ENCODE measurements at places on chromosomes 1 and 21. TPM values are rescaled to one million over a fixed set of nuclear protein-coding genes. Genes with fewer than 3 reads are reported as not detected.

GRCh38 chr1:166383137-166383536 is 216.3 kb upstream of the FAM78B start:
- no peak overlapping the region for H3K27ac ChIP-seq
- no peak overlapping the region for H3K4me3 ChIP-seq
- H3K4me1 ChIP-seq = no peaks in the 10 kb centered on the region
- DNase-seq = no peak
- no peaks in the 10 kb centered on the region for H3K36me3 ChIP-seq

GRCh38 chr1:14636897-14637632 is 38.6 kb downstream of the KAZN start:
- no peak overlapping the region for H3K27ac ChIP-seq
- no peak overlapping the region for H3K4me3 ChIP-seq
- no peak for DNase-seq
- H3K27me3 ChIP-seq = no peaks in the 10 kb centered on the region
- H3K4me1 ChIP-seq = no peaks in the 10 kb centered on the region

DNA sequence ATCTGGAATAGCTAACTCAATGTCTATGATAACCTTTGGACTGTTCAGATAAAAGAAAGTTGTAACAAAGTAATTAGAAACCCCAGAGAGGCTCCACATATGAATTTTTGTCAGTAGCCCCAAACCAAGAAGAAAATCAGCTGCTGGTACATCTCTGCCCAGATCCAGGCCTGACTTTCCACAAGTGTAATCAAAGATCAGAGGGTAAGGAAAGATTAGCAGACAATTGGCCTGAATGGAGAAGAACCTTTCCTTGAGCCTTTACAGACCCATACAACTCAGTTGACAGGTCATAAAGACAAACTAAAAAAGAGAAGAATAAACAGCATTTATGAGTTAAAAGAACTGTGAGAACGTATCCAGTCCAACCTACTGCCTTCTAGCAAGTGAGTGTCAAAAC is 366.7 kb upstream of the PKN2 start:
- H3K4me1 ChIP-seq = no peaks in the 10 kb centered on the region
- H3K36me3 ChIP-seq = no peaks in the 10 kb centered on the region
- DNase-seq = no peak
- no peak overlapping the region for H3K4me3 ChIP-seq

DNA sequence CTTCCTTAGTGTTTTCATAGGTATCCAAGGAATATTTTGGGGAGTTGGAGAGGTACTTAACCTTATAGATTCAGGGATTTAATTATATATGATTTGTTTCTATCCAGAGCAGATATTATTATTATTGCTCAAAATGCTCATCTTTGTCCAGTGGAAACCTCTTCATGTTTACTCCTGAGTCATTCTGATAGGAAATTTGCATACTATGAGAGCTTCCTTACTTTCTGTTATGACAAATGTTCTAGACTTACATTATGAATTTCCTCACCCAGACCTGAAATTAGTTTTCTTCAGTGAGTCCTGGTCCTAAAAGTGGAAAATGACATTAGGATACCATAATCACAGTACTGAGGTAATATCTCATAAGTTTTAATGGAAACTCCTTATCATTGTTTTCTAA is 57.5 kb upstream of the PLPPR5 start:
- no peak overlapping the region for H3K4me3 ChIP-seq
- H3K36me3 ChIP-seq = no peaks in the 10 kb centered on the region
- no peaks in the 10 kb centered on the region for H3K4me1 ChIP-seq
- no peak for DNase-seq
- no peaks in the 10 kb centered on the region for H3K27me3 ChIP-seq

- no peaks in the 10 kb centered on the region for H3K4me1 ChIP-seq
- H3K4me3 ChIP-seq = no peak overlapping the region
- H3K27me3 ChIP-seq = no peaks in the 10 kb centered on the region
- H3K36me3 ChIP-seq = no peaks in the 10 kb centered on the region
- DNase-seq = no peak
- H3K27ac ChIP-seq = no peak overlapping the region
Measured at GRCh38 chr1:31772669-31773248, 8.6 kb upstream of the ADGRB2 start.

GRCh38 chr1:18632783-18633421 is 2.3 kb downstream of the PAX7 start:
- DNase-seq = no peak
- H3K4me3 ChIP-seq = no peak overlapping the region
- no peaks in the 10 kb centered on the region for H3K36me3 ChIP-seq
- H3K27me3 ChIP-seq = no peaks in the 10 kb centered on the region

DNA sequence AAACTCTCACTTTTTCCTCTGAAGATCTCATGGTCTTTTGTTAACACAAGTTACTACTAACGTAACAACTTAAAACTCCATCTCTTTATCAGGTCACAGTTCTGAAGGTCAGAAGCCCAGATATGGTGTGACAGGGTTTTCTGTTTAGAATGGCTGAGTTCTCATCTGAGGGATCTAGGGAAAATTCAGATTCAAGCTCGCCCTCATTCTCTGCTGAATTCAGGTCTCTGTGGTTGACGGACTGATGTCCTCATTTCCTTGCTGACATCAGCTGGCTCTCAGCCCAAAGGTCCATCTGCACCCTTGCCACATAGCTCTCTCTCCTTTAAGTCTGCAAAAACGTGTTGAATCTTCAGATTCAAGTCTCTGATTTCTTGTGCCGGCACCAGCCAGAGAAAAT is 6.1 kb upstream of the NTPCR start:
- no peak overlapping the region for H3K4me3 ChIP-seq
- H3K4me1 ChIP-seq = no peaks in the 10 kb centered on the region
- DNase-seq = no peak
- H3K27ac ChIP-seq = no peak overlapping the region
- H3K36me3 ChIP-seq = no peaks in the 10 kb centered on the region
- H3K27me3 ChIP-seq = no peaks in the 10 kb centered on the region

DNA sequence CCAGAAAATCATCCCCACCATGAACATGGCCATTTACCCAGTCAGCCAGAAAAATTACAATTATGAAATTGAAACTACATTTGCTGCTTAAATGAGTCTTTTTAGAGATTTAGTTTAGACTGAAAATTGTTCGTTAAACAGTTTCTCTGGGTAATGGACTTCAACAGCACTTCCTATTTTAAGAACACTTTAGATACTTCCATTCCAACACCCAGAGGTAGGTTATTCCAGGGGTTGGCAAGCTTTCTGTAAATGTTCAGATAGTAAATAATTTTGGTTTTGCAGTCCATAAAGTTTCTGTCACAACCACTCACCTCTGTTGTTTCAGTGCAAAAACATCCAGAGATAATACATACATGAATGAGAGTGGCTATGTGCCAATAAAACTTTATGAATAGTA is 10.2 kb downstream of the NMNAT2 start:
- H3K27me3 ChIP-seq = no peaks in the 10 kb centered on the region
- H3K4me1 ChIP-seq = 0 out of 2 replicates have a peak, but pooled peaks cover 4% of the 10 kb centered on the region
- no peak overlapping the region for H3K27ac ChIP-seq
- H3K4me3 ChIP-seq = no peak overlapping the region
- H3K36me3 ChIP-seq = no peaks in the 10 kb centered on the region

GRCh38 chr1:114299331-114299975 is 145.8 kb upstream of the SYT6 start:
- H3K4me1 ChIP-seq = no peaks in the 10 kb centered on the region
- H3K36me3 ChIP-seq = no peaks in the 10 kb centered on the region
- no peak for DNase-seq
- no peak overlapping the region for H3K27ac ChIP-seq
- H3K4me3 ChIP-seq = no peak overlapping the region
- no peaks in the 10 kb centered on the region for H3K27me3 ChIP-seq

- DNase-seq = peak; percentile 68
- H3K27me3 ChIP-seq = no peaks in the 10 kb centered on the region
- H3K4me1 ChIP-seq = peaks cover 8% of the 10 kb centered on the region
Measured at GRCh38 chr1:27395441-27396195, 3.2 kb downstream of the GPR3 start.

DNA sequence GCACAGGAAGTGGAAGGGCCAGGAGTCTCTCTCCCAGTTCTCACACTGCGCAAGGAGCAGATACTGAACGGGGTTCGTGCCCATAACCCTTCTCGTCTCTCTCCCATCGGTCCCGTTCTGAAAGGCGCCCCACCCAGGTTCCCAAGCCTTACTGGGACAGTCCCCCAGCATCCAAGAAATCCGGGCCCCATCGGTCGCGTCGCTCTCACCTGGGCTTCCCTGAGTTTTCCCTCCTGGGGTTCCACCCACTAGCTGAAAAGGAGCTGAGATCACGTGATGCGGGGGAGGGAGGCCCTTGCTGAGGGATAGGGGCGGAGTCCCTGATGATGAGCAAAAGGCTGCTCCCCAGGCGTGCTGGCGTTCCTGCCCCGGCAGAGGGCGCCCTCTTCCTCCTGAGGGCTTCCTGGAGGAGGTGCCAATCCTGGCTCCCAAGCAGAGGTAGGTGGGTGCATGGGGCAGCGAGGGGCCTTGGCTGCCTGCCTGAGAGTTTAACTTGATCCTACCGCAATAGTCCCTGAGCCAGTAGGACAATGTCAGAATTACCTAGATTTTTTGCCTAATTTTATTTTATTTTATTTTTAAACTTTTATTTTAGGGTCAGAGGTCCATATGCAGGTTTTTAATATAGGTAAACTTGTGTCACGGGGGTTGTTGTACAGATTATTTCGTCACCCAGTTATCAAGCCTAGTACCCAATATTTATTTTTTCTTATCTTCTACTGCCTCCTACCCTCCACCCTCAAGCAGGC is at the start of gene SPOCD1:
TSS of gene SPOCD1 (minus strand) at position 271 of the 749 bp plus-strand sequence. CDS start 689 bp downstream, outside the sequence.
- H3K4me3 ChIP-seq = no peak within 1 kb of the TSS
- no peak within 1 kb of the TSS for H3K27ac ChIP-seq
- H3K36me3 ChIP-seq = no peaks in the 10 kb centered on the region
- DNase-seq = peak; percentile 85
- no peaks in the 10 kb centered on the region for H3K4me1 ChIP-seq
- H3K27me3 ChIP-seq = no peaks in the 10 kb centered on the region

DNA sequence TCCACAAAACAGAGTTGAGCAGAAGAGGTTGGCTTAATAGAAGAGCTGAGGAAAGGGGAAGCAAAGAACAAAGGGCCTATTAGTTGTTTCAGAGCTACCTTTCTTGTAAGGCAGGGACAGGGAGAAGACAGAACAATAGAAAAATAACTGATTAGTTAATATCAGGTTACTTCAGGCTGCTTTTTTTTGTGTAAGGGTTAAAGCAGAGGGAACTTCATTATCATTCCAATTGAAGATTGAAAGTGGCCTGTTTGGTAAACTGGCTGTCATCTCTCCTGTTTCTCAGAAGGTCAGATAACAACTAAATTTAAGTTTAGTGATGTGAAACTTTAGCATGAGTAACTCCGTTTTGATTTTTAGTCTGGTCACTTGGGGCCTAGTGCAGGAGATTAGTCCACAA is 22.3 kb downstream of the CDC42 start:
- H3K4me1 ChIP-seq = peaks cover 7% of the 10 kb centered on the region
- H3K4me3 ChIP-seq = no peak overlapping the region
- H3K27ac ChIP-seq = no peak overlapping the region
- H3K27me3 ChIP-seq = no peaks in the 10 kb centered on the region
- peaks cover 1% of the 10 kb centered on the region for H3K36me3 ChIP-seq
- DNase-seq = no peak

DNA sequence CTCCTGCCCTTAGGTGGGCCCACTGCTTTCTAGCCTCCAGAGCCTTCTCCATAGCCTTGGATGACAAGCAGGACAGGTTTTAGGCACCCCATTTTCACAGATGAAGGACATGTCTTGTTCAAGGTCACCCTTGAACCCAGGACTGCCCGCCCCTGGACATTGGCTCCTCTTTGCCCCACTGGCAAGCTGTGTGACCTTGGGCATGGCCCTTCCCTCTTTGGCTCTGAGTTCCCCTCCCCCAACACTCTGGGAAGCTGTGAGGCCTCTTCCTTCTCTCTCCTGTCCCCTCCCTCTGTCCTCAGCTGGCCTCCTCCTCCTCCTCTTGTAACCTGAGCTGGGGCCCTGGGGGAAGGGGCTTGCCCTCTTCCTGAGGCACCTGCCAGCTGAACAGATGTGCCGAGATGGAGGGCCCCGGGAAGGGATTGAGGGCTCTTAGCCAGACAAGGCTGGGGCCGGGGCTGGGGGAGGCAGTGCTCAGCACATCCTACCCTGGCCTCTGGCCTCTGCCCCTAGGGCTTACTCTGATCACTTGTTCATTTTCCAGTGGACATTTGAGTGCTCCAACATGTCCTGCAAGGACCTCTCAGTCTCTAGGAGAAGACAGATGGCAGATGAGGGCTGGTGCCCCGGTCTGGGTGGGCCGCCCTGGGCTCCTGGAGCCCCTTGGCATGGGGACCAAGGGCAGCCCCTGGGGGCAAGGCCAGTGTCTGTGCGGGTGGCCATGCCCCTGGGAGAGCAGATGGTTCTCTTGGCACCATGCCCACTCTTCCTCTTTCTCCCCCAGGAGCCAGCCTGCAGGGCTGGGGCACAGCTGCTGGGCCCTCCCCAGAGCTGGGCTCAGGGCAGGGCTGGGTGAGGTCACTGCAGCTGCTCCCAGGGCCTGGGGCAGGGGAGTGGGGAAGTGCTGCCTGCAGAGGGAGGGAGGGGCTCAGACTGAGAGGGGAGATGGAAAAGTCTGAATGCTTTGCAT is 10.7 kb downstream of the FOXO6 start:
- peak; percentile 74 for DNase-seq
- H3K4me3 ChIP-seq = no peak overlapping the region
- peaks cover 15% of the 10 kb centered on the region for H3K4me1 ChIP-seq
- H3K27me3 ChIP-seq = no peaks in the 10 kb centered on the region

DNA sequence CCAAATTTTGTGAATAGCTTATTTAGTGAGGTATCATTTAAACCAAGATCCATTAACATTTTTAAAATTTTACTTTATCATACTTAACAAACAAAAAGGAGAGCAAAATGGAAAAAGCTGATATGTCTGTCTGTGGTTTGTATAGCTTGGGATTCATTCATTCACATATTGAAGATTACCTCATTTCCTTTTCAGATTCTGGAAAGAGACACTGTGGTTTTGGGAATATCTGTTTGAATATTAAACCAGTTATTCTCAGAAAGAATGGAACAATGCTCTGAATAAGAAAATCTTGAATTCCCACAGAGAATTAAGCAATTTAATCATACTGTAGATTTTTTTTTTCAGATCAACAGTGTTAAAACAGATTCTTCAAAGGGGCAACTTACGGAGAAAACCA is 93.8 kb upstream of the PRDX6 start:
- DNase-seq = no peak
- no peaks in the 10 kb centered on the region for H3K4me1 ChIP-seq
- no peak overlapping the region for H3K4me3 ChIP-seq
- H3K36me3 ChIP-seq = no peaks in the 10 kb centered on the region
- no peaks in the 10 kb centered on the region for H3K27me3 ChIP-seq

The OLIG1 gene
- not detected for total RNA-seq

The SLC16A4 gene
- total RNA-seq = 7.6 TPM

The ADCY10 gene
- 1.3 TPM for total RNA-seq

The HSPB7 gene
- not detected for total RNA-seq

The SYT6 gene
- total RNA-seq = 0.60 TPM

The SNAPIN gene
- 32.8 TPM for total RNA-seq

The CLCA4 gene
- total RNA-seq = not detected

The PDPN gene
- not detected for total RNA-seq

The UTP25 gene
- 9.8 TPM for total RNA-seq

The COL6A2 gene
- total RNA-seq = 11.1 TPM
